ENCODE measurements at places on chromosomes 7 and 10. TPM values are rescaled to one million over a fixed set of nuclear protein-coding genes. Genes with fewer than 3 reads are reported as not detected.

TMEM176A gene
- total RNA-seq, result 13.6 TPM

UBTD1 gene
- 25.1 TPM for total RNA-seq

WEE2 gene
- not detected for total RNA-seq

LDB3 gene
- 314 TPM for total RNA-seq

PLXDC2 gene
- 54.1 TPM for total RNA-seq

PPP1R3A gene
- total RNA-seq, result 194 TPM

MYO3A gene
- total RNA-seq, result 3.3 TPM

MGMT gene
- total RNA-seq, result 37.8 TPM

LIPN gene
- total RNA-seq, result not detected

OR2A5 gene
- not detected for total RNA-seq

AKR1C8 gene
- total RNA-seq, result not detected

RHOBTB1 gene
- 36.5 TPM for total RNA-seq

LIPF gene
- total RNA-seq, result not detected

ANKRD1 gene
- 123 TPM for total RNA-seq

MBL2 gene
- total RNA-seq, result not detected

SLIT1 gene
- total RNA-seq, result 0.72 TPM

TCTN3 gene
- total RNA-seq, result 25.2 TPM

LIPJ gene
- total RNA-seq, result 0.21 TPM

CYP26C1 gene
- not detected for total RNA-seq

ZNF365 gene
- total RNA-seq, result 0.41 TPM

HIPK2 gene
- total RNA-seq, result 14.8 TPM

ASB10 gene
- total RNA-seq, result 4.9 TPM

NUDT13 gene
- 2.1 TPM for total RNA-seq

SMNDC1 gene
- 21.3 TPM for total RNA-seq

CEP55 gene
- total RNA-seq, result 8.9 TPM

ZNF488 gene
- total RNA-seq, result 1.4 TPM

PRLHR gene
- not detected for total RNA-seq

SAMD9L gene
- total RNA-seq, result 11.8 TPM

TWIST1 gene
- 16.4 TPM for total RNA-seq

RARRES2 gene
- total RNA-seq, result 35.5 TPM

AKR1D1 gene
- not detected for total RNA-seq

CUL2 gene
- 60.4 TPM for total RNA-seq

MRM2 gene
- total RNA-seq, result 16.6 TPM

PTF1A gene
- not detected for total RNA-seq

PAX4 gene
- total RNA-seq, result not detected

IQUB gene
- total RNA-seq, result 1.2 TPM

SPAG6 gene
- 0.82 TPM for total RNA-seq

PTPRN2 gene
- 3.1 TPM for total RNA-seq

NEUROD6 gene
- 0.21 TPM for total RNA-seq
